ENCODE measurements at places on chromosomes 11 and 22.

- no peak for DNase-seq
Observed at GRCh38 chr11:61162092-61162941, 1.1 kb upstream of the VPS37C start.

DNA sequence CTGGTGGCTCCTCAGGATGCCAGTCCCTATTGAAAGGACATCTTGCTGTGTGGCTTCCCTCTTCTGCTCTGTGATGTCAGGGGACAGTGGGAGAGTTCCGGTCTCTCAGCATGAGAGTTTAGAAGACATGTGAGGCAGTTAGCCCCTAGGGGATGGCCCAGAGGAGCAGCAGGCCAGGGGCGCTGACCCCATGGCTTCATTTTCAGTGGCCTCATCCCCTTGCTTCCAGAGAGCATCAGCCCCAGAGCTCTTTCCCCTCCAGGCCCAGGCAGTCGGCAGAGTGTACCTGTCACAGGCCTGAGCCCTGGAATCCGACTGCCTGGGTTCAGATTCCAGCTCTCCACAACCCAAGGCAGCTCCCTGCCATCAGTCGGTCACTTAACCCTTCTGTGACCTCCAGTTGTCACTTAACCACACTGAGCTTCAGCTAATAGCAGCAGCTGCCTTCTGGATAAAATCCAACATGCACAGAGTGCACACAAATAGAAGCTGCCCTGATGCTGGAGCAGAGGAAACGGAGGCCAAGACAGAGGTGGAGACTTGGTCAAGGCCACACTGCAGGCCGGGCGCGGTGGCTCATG is 14.1 kb upstream of the LRRC10B start:
- DNase-seq = no peak

- DNase-seq = no peak
Observed at GRCh38 chr11:68372114-68372513, 59.7 kb downstream of the LRP5 start.

DNA sequence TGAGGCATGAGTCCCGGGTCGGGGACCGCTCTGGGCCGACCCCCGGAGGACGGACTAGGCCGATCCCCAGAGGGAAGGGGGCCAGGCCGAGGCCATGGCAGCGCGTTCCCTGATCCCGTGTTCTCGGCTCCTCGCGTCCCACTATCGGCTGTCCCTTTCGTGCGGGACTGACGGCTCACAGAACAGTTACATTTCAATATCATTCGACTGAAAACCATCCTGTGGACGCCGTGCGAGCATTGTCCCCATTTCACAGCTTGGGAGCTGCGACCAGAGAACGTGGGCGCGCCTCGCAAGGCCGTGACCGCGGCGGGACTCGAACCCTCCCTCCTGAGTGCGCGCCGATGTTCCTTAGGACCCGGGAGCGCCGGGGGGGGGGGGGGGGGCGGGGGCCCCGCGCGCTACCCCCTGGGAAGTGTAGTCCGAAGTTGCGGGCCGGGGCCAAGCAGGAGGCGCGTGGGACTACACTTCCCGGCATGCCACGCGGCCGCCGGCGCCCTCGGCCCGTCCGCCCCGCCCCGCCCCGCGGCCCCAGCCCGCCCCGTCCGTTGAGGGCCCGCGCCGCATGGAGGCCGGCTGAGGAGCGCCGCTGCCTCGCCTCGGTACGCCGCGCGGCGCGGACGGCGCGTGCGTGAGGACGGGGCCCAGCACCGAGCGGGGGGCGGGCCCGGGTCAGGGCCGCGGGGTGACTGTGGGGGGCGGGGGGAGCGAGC is at the start of gene TRABD:
TSS of gene TRABD (plus strand) at position 539 of the 713 bp plus-strand sequence. CDS start 7,148 bp downstream, outside the sequence.
- DNase-seq = no peak

- no peak for DNase-seq
Observed at GRCh38 chr11:10590218-10590915, 21.9 kb upstream of the LYVE1 start.
